ENCODE measurements at places on chromosomes 6 and 20.

- DNase-seq = no peak
These were observed 646.6 kb upstream of the HS3ST5 start for GRCh38 chr6:114989279-114989964.

- no peak for DNase-seq
These were observed 113.0 kb upstream of the SIRPA start for GRCh38 chr20:1782181-1782580.

DNA sequence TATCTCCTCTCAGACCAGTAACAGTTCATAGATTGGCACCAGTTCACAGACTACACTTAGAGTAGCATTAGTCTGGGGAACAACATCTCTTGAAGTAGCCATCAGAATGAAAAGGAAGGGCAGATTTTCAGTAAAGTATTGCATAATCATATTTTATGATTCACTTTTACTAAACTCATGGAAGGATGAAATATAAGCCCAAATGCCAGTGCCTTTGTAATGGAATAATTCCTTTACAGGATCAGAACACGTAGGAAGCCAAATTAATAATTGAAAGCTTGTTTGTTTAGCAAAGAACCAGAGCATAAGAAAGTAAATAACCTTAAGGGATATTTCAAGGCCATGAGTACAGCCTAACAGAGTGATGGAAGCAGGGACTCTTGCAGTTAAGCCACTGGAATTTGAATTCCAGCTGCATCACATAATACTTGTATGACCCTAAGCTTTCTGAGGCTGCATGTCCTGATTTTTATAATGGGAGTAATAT is 11.4 kb upstream of the LOC128125822 start:
- DNase-seq = peak; percentile 84

DNA sequence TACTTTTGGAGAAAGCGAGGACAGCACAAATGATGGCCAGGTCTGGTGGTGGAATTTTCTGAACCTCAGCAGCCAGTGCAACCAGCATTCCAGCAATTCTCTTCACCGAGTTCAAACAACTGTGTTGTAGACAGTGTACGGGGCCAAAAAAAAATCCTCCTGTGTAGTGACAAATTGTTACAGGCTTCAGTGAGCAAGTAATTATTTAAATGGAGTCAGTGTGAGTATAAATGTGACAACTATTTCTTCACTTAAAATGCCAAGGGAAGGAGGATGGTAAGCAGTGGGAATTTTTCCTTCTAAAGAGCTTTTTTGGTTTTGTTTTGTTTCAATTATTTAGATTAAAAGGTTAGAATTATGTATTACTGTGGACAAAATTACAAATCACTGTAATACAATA is 154.1 kb downstream of the TMEM242 start:
- no peak for DNase-seq

- DNase-seq = no peak
These were observed 143.4 kb downstream of the FAM83B start for GRCh38 chr6:54990001-54990400.

GRCh38 chr20:48685300-48685699 is 142.5 kb downstream of the PREX1 start:
- no peak for DNase-seq

- no peak for DNase-seq
These were observed 46.2 kb upstream of the BCLAF1 start for GRCh38 chr6:136335736-136336363.

GRCh38 chr6:54327631-54328030 is 19.4 kb downstream of the TINAG start:
- no peak for DNase-seq

GRCh38 chr6:70834520-70834919 is 122.3 kb downstream of the B3GAT2 start:
- peak; percentile 56 for DNase-seq

DNA sequence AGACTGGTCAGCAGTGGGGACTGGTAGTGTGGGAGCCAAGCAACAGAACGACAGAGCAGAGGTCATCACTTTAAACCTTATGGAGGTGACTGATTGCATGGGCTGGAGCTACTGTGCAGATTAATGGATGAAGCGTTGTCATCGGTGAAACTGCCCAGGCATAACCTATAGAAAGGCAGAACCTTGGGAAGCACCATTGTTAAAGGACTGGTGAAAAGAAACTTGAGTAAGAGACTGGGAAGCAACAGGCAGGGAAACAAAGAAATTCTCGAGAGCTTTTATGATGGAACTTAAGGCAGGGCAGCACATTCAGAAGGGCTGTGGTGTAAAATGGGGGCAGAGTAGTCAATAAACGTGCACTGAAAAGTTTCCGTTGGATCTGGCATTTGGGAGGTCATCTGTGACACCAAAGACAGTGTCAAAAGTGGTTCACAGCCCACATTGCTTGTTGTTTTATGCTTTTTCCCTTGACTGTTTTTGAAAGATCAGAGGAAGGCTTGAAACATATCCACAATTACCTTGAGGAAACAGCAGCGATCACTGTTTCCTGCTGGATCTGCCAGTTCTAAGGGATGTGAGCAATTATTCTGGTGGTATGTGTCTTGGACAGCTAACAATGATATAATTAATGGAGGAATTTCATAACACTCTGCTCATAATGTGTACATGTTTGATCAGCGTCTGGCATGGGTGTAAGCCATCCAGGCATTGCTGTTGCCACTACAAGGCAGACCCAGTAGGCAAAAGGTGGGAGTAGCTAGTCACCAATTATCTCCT is 62.7 kb downstream of the LRRC1 start:
- DNase-seq = no peak

- peak; percentile 2 for DNase-seq
These were observed 655 bp downstream of the FAM184A start for GRCh38 chr6:119077643-119078375.

- no peak for DNase-seq
These were observed 118.9 kb upstream of the CEP162 start for GRCh38 chr6:84346372-84346771.

DNA sequence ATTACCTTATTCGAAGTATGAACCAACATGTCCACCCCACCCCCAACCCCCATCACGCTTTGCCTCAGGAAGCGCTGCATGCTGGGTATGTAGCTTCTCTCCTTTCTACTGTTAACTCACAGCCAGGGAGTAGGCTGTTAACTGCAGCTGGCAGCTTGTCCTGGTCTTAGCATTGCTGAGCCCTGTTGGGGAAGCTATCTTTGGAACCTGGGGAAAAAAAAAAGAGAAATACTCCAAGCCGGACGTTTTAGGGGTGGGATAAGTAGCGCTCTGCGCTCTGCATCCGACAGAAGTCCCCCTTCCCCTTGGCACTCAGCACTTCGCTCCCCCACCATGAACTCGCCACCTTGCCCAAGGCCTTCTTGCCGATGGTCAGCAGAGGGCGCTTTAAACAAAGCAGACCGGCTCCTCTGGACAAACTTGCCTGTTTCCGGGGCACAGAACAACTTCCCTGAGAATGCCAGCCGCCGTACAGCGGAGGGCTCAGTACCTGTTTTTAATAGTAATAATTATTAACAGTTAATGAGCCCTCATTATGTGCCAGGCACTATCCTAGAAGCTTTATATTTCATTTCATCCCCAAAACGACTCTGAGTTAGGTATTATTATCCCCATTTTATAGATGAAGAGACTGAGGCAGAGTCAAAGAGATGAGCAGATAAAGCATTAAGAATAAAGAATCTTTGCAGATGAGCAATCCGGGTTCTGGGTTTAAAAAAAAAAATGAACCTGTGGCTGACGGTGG is 35.2 kb upstream of the MDFI start:
- DNase-seq = peak; percentile 69

DNA sequence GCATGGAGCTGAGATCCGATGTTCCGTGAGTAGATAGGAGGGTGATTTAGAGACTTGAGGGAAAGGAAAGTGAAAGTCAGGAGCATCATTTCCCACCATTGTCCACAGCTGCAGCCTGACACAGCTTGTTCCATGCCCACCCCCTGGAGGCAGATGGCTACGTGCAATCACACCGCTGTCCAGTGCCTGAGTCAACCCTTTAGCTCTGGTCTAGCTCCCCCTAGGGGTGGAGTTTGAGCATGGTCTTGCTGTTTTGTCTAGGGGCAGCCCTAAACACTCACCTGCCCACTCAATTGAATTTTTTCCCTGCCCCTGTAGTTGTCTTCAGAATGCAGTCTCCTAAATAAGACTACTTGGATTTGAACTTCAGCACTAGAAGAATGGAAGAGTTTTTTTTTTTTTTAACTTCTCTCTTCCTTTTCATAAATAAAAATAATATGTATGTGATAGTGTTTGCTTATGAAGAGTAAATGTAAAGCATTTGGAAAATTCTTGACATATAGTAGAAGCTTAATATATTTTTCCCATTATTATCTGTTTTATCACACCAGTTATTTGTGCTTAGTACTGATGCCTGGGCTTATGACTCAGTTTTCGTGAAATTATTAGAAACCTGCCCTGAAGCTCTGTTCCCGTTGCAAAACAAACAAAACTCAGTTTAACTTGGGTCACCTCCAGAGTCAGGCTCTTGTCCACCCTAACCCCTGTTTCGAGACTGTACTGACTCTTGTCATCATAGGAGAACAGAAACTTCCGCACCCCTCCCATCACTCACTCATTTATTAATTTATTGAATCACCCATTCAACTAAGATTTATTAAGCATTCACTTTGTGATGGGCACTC is 814.8 kb downstream of the MAFB start:
- DNase-seq = peak; percentile 75
